Nasal cavity respiratory epithelium epithelial cell of viscerocranial mucosa (primary cell): ENCODE measurements at places on chromosomes 16 and 17. TPM values are rescaled to one million over a fixed set of nuclear protein-coding genes. Genes with fewer than 3 reads are reported as not detected.

Gene KCNH6
- not detected in 2 replicates for total RNA-seq

Gene DPEP3
- total RNA-seq: not detected in 2 replicates

Gene CD7
- total RNA-seq: not detected in 2 replicates

Gene GJD3
- 0.07 TPM in 1 of 2 replicates, not detected in the other for total RNA-seq

Gene EPX
- total RNA-seq: not detected in 2 replicates

Gene DNAI2
- 0.07 TPM in 1 of 2 replicates, not detected in the other for total RNA-seq

Gene RAC3
- 16.7 and 22.6 TPM in 2 replicates for total RNA-seq

Gene SLC13A2
- 0.07 TPM in 1 of 2 replicates, not detected in the other for total RNA-seq

Gene MAP2K3
- total RNA-seq: 6.5 and 21.6 TPM in 2 replicates

Gene ZP2
- not detected in 2 replicates for total RNA-seq

Gene GNAO1
- total RNA-seq: under 0.01 and 0.07 TPM in 2 replicates
